Activated CD8-positive, alpha-beta T cell treated with anti-CD3 and anti-CD28 coated beads for 36 hours (primary cell): ENCODE measurements at places on chromosomes 4 and X. TPM values are rescaled to one million over a fixed set of nuclear protein-coding genes. Genes with fewer than 3 reads are reported as not detected.

TMEM164 gene
- 10.9 TPM for total RNA-seq

MTNR1A gene
- total RNA-seq: not detected

ATP2B3 gene
- total RNA-seq: not detected

SCD5 gene
- 2.2 TPM for total RNA-seq

MAGED4B gene
- total RNA-seq: 1.8 TPM

FRAS1 gene
- 0.22 TPM for total RNA-seq

VSIG1 gene
- 1.2 TPM for total RNA-seq

GRCh38 chr4:176897226-176897625 lies 104.5 kb upstream of the VEGFC start:
- no peak for DNase-seq
- H3K27ac ChIP-seq: no peak overlapping the region
- no peaks in the 10 kb centered on the region for H3K36me3 ChIP-seq
- H3K27me3 ChIP-seq: no peaks in the 10 kb centered on the region

MAGEA2B gene
- not detected for total RNA-seq

GRCh38 chr4:8872402-8873291 lies 1.0 kb upstream of the HMX1 start:
- peaks cover 75% of the 10 kb centered on the region for H3K27me3 ChIP-seq
- no peak overlapping the region for H3K4me3 ChIP-seq
- no peak overlapping the region for H3K27ac ChIP-seq
- no peaks in the 10 kb centered on the region for H3K36me3 ChIP-seq

RAB40AL gene
- not detected for total RNA-seq

CYLC1 gene
- total RNA-seq: not detected

DNA sequence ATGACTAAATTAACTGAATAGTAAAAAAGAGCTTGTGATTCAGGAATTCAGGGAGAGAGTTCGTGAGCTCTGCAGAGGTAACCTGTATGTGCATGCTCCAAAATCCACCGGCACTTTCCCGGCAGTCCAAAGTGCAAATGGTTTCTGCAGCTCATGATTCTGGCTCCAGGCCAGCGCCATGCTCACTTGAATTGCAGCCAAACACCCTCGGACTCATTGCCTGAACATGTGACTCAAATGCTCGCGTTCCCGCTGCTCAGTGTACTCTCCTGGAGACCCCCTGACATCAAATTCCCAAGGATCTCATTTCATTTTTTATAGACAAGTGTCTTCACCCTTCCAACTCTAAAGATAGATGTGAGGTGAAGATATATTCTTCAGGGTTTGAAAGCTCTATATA lies 44.1 kb upstream of the SH3RF1 start:
- H3K36me3 ChIP-seq: no peaks in the 10 kb centered on the region
- no peak overlapping the region for H3K4me3 ChIP-seq

OR13H1 gene
- not detected for total RNA-seq

- no peaks in the 10 kb centered on the region for H3K27me3 ChIP-seq
- H3K27ac ChIP-seq: no peak overlapping the region
- no peaks in the 10 kb centered on the region for H3K36me3 ChIP-seq
- no peak for DNase-seq
- no peak overlapping the region for H3K4me3 ChIP-seq
Measured at GRCh38 chr4:162366146-162366545, 202.3 kb upstream of the FSTL5 start.

- H3K4me1 ChIP-seq: no peaks in the 10 kb centered on the region
- DNase-seq: peak; percentile 47
- H3K27me3 ChIP-seq: peaks cover 20% of the 10 kb centered on the region
- no peak overlapping the region for H3K27ac ChIP-seq
Measured at GRCh38 chr4:9765091-9765490, 16.3 kb upstream of the DRD5 start.

DNA sequence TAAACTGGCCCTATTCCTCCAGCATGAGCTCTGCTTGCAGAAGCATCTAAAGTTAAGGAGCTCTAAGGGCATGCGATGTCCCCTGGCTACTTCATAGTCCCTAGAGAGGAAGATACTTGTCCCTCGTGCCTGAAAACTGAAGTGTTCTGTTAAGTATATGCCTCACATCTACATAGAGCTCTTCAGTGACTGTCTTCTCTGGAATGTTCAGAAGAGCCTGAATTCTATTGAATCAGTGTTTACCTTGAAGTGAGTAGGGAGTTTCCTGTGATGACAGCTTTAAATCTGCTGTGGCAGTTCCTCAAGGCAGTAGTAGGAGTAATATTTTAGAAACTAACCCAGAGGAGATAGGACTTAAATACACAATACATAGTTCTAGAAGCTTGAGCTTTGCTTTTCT lies 111.2 kb downstream of the ZNF518B start:
- H3K4me3 ChIP-seq: no peak overlapping the region
- no peaks in the 10 kb centered on the region for H3K36me3 ChIP-seq
- peaks cover 3% of the 10 kb centered on the region for H3K27me3 ChIP-seq

DNA sequence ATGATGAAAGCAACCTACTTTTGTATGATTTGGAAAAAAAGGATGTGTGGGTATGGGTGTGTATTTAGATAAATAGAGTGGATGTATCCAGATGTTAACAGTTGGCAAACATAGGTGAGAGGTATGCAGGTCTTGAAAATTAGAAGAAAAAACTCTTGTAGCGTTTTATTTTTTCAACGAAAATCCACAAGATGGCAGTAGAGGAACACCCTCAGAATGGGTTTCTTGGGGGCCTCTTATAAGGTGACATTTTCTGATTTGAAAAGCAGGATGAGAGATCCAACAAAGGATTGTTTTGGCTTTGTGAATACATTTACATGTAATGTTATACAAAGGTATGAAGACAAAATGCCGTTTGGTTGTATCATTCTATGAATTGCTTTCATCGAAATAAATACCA lies 68.3 kb downstream of the FMR1NB start:
- H3K27ac ChIP-seq: no peak overlapping the region
- H3K4me1 ChIP-seq: no peaks in the 10 kb centered on the region
- H3K27me3 ChIP-seq: no peaks in the 10 kb centered on the region
- no peaks in the 10 kb centered on the region for H3K36me3 ChIP-seq

DNA sequence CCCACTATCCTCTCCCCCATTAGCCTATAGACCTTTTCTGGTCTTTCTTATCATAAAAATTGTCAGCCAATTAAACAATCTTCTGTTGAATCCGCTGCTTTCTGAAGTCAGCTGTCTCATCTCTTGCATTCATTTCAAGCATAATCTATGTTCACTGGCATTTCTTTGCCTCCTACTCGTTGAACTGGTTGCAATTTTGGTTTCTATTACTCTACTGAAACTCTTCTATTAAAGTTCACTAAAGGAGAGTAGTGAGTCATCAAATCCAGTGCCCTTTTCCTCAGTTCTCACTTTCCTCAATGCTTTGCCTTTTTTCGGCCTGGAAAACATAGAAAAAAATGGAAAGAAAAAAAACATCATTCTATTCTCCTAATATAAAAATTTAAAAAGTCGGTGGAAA lies 23.9 kb upstream of the CXCL13 start:
- peak overlapping the region; percentile 8 for H3K4me3 ChIP-seq
- H3K27ac ChIP-seq: peak overlapping the region; percentile 70

DNA sequence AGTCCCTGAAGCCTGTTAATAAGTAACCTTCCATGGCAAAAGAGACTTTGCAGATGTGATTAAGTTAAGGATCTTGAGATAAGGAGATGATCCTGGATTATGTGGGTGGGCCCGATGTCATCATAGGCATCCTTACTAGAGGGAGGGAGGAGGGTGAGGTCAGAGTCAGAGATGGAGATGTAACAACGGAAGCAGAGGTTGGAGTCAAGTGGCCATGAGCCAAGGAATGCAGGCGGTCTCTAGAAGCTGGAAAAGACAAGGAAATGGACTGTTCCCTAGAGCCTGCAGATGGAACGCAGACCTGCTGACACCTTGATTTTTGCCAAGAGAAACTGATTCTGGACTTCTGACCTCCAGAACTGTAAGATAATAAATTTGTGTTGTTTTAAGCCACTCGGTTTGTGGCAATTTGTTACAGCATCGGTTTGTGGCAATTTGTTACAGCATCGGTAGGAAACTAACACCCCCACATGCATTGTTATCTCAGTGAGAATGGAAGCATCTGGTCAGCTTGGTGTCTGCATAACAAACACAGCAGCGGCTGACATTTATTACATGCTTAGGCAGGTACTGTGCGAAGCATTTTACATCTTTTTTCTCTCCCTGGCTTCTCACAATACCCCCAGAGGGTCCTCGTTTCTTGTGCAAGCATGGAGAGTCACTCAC lies 55.6 kb downstream of the CLDN34 start:
- H3K27me3 ChIP-seq: no peaks in the 10 kb centered on the region
- peaks cover 22% of the 10 kb centered on the region for H3K4me1 ChIP-seq
- no peaks in the 10 kb centered on the region for H3K36me3 ChIP-seq
- no peak overlapping the region for H3K4me3 ChIP-seq
- H3K27ac ChIP-seq: no peak overlapping the region
- no peak for DNase-seq

DNA sequence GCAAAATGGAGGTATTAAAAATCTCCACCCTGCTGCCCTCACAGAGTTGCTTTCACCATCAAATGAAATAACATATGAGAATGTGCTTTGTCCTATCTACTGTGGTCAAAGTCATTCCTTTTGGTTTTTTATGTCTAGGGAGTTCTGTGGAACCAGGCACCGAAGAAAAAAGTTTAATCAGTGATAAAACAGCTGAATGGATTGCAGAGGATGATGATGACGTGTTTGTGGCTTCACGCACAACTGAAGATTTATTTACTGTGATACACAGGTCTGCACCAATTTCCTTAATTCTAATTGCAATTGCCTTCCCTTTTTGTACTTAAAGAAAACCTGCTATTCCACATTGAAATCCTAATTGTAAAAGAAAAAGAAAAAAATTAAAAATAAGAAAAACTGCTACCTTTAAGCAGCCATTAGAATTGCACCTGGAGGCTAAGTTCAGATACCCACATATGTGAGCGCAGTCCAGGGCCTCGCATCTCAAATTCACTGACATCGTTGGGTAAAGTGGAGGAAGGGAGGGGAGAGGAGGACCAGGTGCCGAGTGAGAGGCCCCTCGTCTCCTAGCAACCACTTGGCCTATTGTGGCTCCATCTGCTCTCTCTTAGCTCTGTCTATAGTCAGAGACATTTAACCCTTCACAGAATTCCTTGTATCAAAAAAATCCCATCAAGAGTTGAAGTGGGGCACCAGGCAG lies 10.5 kb upstream of the RTL5 start:
- no peak overlapping the region for H3K4me3 ChIP-seq
- H3K27me3 ChIP-seq: peaks cover 4% of the 10 kb centered on the region
- no peak overlapping the region for H3K27ac ChIP-seq
- H3K4me1 ChIP-seq: peaks cover 27% of the 10 kb centered on the region
- no peaks in the 10 kb centered on the region for H3K36me3 ChIP-seq

GRCh38 chrX:24276015-24276414 lies 37.9 kb downstream of the SUPT20HL2 start:
- H3K36me3 ChIP-seq: no peaks in the 10 kb centered on the region
- H3K27ac ChIP-seq: no peak overlapping the region
- H3K4me1 ChIP-seq: no peaks in the 10 kb centered on the region
- DNase-seq: no peak
- no peak overlapping the region for H3K4me3 ChIP-seq
- H3K27me3 ChIP-seq: peaks cover 5% of the 10 kb centered on the region

DNA sequence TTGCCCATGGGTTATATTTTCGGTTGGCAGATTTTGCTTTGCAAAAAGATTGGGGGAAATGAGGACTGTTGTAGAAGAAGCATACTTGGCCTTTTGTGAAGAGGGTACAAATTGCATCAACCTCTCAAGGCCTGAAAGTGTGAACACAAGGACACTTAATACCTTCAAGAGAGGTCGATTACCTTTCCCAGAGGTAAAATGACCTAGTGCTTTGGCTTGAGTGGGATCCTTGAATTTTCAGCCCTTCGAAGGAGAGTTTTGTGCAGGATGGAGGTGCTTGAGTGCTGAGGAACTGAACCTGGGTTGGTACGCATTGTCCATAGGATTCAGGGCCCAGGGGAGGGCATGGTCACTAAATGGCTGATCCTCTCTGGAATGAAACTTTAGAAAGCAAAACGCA lies 27.6 kb upstream of the NKAP start:
- no peaks in the 10 kb centered on the region for H3K36me3 ChIP-seq
- no peaks in the 10 kb centered on the region for H3K4me1 ChIP-seq
- no peak overlapping the region for H3K27ac ChIP-seq
- no peak overlapping the region for H3K4me3 ChIP-seq
- no peaks in the 10 kb centered on the region for H3K27me3 ChIP-seq
